ENCODE measurements at places on chromosomes 4 and X.
A peak's percentile ranks its signal among the peaks of the same experiment; 100 is the strongest.

DNA sequence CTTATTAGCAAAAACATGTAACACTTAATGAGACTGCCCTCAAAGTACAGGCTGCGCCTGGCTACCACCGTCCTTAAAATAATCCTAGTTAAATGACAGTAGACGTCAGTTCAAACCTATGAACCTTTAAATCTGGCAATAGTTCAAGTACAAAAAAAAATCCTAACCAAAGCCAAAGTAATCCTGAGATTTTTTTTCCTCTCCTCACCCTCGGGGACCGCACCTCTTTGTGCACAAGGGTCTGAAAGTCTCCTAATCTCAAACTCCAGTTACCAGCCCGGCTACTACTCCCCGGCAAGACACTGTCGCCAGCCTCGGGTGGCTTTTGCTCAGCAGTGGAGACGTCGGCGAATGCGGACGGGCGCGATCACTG, 439 bp downstream of the SEC31A start:
- no peak for DNase-seq

- DNase-seq: no peak
These were observed 194.4 kb upstream of the RPL34 start for GRCh38 chr4:108425988-108426387.

DNA sequence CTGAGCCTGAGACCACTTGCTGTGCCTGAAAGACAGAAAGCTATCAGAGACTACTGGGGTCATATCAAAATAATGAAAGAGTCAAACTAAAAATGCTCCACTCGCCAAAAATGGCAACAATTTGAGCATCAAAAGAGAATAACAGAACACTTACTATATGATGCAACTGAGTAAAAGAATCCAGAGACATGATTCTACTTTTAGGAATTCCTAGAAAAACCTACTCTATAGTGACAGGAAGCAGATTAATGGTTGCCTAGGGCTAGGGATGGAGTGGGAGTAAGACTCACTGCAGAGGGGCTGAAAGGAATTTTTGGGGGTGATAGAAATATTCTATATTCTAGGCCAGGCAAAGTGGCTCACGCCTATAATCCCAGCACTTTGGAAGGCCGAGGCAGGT, 29.4 kb upstream of the SLAIN2 start:
- DNase-seq: no peak

DNA sequence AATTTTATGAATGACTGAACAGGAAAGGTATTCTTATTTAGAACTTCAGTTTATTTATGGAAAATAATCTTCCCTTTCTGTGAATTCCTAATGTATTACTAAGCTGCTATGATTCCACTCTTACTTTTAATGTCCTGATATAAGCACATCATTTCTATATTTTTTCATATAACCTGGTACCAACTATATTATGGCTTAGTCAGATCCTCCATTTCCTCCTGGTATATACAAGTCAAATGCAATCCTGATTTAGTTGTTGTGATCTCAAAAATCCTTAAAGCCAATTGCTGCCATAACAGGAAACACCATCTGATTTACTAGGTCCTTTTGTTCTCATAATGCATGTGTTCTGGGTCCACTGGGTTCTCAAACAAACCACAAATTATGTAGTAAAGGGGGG, 26.8 kb downstream of the TRMT2B start:
- no peak for DNase-seq

DNA sequence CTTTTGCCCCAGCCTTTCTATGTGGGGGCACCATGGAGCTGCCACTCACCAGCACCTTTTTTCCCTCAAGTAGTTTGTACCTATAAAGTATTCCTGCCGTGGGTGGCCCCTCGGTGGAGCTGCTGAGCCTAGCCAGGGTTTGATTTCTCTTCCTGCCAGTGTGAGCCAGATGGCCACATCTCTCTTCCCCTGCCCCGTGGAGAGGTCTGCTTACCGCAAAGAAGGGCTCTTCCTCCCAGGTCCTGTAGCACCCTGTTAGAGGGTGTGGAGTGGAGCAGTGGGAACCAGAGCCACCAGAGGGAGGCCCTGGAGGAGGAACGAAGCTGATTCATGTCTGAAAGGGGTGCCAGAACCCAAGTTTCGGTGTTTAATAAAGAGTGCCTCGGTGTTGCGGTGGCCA, 95.4 kb downstream of the PTTG2 start:
- no peak for DNase-seq

DNA sequence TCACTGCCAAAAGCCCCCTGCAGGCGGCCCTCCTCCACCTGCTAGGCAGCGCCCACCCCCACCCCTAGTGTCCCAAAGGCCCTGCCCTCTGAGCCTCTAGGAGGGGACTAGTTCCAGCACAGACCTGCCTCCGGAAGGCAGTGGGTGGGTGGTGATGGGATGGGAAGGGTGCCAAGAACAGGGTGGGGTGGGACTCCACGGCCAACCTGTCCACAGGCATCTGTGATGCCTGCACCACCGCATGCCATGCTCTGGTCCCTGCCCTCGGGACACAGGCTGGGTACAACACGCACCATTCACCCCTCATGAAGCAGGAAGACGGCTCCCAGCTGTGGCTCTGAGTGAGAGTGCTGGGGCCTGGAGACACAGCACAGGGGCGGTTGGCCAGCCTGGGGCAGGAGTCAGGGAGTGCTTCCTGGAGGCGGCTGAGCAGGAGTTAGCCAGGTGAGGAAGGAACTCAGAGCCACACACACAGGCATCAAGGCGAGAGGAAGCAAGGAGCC, 243.1 kb upstream of the PSAPL1 start:
- DNase-seq: peak; percentile 25

GRCh38 chr4:14952352-14952751, 49.9 kb upstream of the CPEB2 start:
- no peak for DNase-seq
